ENCODE measurements at places on chromosomes 11 and 22. TPM values are rescaled to one million over a fixed set of nuclear protein-coding genes. Genes with fewer than 3 reads are reported as not detected.

DNA sequence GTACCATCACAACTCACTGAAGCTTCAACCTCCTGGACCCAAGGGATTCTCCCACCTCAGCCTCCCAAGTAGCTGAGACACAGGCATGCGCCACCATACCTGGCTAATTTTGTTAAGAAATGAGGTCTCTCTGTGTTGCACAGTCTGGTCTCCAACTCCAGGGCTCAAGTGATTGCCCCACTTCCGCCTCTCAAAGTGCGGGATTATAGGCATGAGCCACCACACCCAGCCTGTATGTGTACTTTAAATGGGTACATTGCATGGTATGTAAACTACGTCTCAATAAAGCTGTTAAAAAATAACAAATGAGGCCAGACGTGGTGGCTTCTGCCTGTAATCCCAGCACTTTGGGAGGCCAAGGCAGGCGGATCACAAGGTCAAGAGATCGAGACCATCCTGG lies 36.2 kb upstream of the DDX6 start:
- DNase-seq = no peak

GRCh38 chr11:118186346-118187107 lies 10.1 kb upstream of the SCN2B start:
- no peak for DNase-seq

Gene UPK3A
- total RNA-seq = not detected

DNA sequence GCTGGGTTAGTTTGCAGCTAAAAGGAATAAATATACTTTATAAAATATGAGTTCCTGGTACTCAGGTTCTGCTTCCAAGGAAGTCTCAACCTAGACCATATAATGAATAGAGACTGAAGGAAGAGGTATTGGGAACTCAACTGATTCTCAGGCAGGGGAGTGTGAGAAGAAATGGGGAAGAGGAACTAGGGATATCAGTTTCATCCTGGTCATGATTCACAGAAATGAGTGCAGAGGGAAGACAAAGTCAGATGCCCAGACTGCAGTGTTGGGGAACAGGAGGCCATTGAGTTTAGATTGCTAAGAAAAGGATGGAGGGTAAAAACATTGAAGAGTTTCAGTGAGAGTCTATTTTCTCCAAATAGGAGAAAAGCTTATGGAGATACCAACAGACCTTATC lies 28.8 kb downstream of the PLAAT5 start:
- DNase-seq = no peak

- DNase-seq = peak; percentile 98
Measured at GRCh38 chr11:130916238-130916855, at the start of gene SNX19. TSS of gene SNX19 (minus strand) at chr11:130916479. CDS start at chr11:130915939, 540 bp downstream.

Gene FREY1
- 1.1 TPM for total RNA-seq

GRCh38 chr11:12942157-12942556 lies 67.0 kb upstream of the RASSF10 start:
- DNase-seq = no peak

DNA sequence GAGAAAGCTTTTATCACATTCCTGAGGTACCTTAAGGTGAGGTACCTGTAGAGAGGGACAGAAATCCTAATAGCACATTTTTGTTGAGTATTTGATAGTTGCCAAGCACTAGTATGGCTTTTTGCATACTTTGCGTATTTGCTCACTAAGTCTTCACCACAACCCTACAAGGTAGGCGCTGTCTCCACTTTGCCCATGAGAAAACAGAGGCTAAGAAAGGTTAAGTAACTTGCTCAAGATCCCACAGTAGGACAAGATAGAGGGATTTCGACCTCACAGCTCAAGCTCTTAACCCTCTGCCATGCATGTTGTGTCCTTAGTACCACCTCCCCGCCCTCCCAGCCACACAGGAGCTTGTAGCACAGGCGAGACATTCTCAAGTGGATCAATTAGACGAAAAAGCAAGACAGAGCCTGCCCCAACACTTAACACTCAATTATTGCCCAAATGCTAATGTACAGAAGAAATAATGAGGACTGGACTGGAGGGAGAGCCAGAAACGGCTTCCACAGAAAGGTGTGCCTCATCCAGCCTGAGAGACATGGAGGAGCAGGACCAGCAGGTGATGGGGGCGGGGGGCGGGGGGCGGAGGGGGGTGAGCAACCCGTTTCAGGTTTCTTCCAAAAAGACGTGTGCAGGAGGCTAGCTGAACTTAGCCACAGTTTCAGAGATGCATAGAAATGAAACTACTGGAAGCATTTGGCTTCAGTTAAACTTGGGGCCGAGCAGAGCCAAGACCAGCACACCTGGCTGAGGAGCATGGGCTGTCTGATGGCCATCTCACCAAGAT lies 26.7 kb upstream of the CD44 start:
- no peak for DNase-seq

Gene EXPH5
- total RNA-seq = 0.62 TPM

DNA sequence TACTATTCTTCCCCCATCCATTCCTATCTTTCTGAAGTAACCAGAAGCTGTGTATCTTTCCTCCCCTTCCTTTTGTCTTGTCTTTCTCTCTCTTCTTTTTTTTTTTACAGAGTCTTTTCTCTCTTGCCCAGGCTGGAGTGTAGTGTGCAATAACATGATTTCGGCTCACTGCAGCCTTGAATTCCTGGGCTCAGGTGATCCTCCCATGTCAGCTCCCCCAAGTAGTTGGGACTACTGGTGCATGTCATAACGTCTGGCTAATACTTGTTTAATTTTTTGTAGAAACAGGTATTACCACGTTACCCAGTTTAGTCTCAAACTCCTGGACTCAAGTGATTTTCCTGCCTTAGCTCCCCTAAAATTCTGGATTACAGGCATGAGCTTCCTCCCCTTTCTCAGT lies 86.5 kb downstream of the IGLL5 start:
- no peak for DNase-seq

Gene OR10A2
- total RNA-seq = not detected

DNA sequence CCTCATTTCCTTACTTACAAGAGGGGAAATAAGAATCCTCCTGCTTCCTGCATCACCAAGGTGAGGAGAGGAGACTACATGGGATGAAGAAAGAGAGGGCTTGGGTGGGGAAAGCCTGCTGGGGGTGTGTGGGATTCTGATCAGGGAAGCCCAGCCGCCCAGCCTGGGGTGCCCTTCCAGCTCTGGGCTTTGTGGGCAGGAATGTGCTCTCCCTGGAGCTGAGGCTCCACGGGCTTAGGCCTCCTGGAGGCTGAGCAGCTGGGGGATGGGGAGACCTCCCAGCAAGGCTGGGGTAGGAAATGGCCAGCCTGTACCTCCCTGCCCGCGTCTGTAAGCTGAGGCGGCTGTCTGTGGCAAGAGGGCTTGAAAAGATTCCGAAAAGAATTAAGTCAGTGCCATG lies 206.1 kb downstream of the GRIK4 start:
- DNase-seq = no peak

GRCh38 chr11:27812341-27812740 lies 112.1 kb upstream of the BDNF start:
- no peak for DNase-seq

Gene STK33
- 17.9 TPM for total RNA-seq

Gene APOL6
- total RNA-seq = 0.23 TPM

Gene BATF2
- not detected for total RNA-seq

DNA sequence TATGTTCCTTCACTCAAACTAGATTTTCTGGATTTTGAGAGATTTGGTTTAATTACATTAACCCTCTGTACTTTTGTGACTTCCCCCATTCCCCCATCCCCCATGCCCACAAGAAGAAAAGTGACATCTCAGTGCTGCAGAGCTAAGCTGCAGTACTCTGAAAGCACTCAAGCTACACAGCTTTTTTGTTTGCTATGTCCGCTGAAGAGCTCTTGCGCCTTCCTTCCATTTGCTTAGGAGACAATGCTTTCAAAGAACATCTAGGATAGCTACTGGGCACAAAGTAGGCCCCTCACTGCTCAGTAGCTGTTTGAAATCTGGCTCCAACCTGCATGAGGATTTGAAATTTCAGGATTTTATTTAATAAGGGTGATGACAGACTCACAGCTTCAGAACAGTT lies 69.7 kb downstream of the SLC17A6 start:
- DNase-seq = no peak

Gene OR56A1
- 0.03 TPM for total RNA-seq

GRCh38 chr11:57568330-57568766 lies 876 bp upstream of the UBE2L6 start:
- DNase-seq = no peak

- no peak for DNase-seq
Measured at GRCh38 chr11:17766590-17766989, 32.0 kb downstream of the KCNC1 start.

- DNase-seq = no peak
Measured at GRCh38 chr11:100730266-100730665, 43.2 kb downstream of the ARHGAP42 start.

- no peak for DNase-seq
Measured at GRCh38 chr22:38260761-38261681, 11.8 kb downstream of the TMEM184B start.

Gene MMP3
- total RNA-seq = not detected

GRCh38 chr11:63871962-63872799 lies 33.3 kb downstream of the MARK2 start:
- peak; percentile 44 for DNase-seq

DNA sequence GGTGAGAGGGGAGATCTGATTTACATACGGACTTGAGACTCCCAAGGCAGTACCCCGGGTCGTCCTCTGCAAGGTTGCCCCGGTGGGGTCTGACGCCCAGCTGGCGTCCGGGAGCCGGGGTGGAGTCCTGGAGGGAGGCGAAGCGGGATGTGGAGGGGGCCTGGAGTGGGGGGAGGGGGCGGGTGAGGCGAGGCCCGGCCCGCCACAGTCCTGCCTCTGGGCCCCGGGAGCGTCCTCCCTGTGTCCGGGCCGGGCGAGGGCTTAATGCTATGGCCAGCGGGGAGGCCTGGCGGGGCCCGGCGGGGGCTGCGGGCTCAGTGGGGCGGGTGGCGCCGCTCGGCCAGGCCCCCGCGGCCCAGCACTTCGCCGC lies 2.4 kb upstream of the MYBPC3 start:
- DNase-seq = no peak

GRCh38 chr11:105860105-105860504 lies 161.9 kb downstream of the MSANTD4 start:
- no peak for DNase-seq

DNA sequence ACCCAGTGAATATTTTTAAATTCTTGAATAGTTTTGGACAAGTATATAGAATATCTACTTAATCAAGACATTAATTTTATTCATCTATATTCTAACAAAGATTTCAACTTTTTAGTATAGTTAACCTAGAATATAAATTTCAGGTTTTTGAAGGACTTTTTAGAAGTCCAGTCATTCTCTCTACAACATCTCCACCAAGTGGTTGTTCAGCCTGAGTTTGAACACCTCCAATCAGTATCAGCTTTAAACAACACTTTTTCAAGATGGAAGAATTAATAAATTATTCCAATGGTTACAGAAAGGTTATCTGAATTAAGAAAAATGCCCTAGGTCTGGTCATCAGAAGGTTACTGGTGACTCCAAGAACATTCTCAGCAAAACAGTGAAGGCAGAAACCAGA lies 31.8 kb downstream of the EIF3M start:
- no peak for DNase-seq

- DNase-seq = no peak
Measured at GRCh38 chr22:20247608-20248171, 20.4 kb downstream of the RTN4R start.

DNA sequence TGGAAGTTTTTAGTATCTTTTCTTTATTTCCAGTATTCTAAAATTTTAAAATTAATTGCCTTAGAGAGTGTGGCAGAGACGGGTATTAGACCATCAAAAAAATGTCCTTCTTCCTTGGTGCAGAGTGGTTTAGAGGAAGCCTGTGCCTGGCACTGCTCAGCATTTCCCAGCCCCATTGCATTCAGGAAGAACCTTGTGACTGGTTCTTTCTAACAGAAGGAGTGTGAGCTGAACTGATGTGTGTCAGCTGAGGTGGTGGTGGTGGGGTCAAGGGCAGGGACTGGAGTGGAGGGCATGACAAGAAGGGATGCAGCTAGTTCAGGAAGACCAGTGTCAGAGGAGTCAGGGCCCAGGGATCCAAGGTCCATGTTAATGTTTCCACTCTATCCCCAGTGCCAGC lies 58.7 kb upstream of the FDX1 start:
- DNase-seq = no peak

- DNase-seq = no peak
Measured at GRCh38 chr11:7690648-7691047, 15.6 kb downstream of the OVCH2 start.

DNA sequence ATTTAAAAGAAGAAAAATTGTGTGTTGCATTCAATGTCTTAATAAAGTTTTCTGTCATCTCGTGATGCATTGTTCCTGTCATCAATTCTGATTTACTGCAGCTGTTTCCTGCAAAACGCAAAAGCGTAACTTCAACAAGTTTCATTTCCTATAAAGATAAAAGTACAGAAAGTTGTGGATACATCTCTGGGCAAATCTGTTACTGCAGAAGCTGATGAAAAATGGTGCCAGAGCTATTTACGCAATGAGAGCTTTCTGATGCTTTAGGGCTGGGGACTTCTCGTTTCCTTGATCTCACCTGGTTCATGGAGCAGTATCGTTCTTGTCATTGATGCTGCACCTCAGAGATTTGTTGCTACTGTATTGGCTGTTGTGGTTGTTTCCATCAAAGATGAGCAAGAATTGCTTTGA lies 15.5 kb upstream of the MS4A12 start:
- DNase-seq = no peak

Gene GP1BB
- total RNA-seq = not detected

DNA sequence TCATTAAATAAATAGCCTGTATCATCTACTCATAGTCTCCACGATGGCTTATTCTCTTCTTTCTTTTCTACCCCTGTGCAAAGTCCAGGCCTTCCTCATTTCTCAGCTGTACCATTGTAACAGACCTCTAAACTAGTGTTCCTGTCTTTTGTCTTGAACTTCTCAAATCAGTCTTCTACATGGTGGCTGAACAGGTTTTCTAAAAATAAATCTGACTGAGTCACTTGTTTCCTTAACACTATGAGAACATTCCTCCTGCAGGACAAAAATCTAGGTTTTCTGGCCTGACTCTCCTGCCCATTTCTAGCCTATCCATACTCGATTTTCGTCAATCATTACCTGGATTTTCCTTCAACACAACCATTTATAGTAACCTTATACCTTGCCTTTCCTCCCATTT lies 1080.8 kb upstream of the TENM4 start:
- no peak for DNase-seq

DNA sequence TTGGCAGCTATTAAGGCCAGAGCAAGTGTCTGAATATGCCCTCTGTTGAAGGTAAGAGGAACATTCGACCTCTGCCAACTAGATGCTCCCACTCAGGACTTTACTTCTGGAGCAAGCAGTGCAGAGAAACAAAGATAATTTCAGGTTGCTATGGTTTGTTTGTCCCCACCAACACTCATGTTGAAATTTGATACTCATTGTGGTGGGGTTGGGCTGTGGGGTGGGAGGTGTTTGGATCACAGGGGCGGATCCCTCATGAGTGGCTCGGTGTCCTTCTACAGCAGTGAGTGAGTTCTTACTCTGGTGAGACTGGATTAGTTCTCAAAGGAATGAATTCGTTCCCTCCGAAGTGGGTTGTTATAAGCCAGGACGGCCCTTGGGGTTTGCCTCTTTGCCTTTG lies 12.0 kb downstream of the OR8A1 start:
- DNase-seq = no peak

- DNase-seq = no peak
Measured at GRCh38 chr11:113363996-113364641, 23.5 kb upstream of the ANKK1 start.

GRCh38 chr11:28209906-28210305 lies 101.7 kb downstream of the METTL15 start:
- no peak for DNase-seq
